ENCODE measurements at places on chromosomes 6 and 20.

DNA sequence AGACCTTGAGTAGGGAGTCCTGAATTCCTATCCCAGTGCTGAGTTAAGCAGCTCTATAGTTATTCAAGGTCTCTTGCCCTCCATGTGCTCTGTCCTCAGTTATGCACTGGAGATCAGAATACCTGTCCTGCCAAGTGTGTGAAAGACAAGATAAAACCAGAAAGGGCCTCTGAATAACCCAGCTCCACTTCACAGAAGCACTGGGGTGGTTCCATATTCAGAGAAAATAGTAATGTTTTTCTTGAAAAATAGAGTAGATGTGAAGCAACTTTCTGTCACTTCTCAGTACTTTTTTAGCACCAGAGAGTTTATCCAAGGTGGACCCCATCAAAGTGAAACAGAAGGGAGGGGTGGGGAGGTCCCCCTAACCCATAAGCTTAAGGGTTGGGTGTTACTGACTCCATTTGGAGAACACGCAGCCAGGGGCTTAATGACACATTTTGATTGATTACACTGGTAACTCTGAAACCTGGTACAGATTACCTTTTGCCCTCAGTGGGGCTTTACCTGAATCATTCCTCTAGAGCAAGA lies 509.8 kb upstream of the JARID2 start:
- no peak for DNase-seq

DNA sequence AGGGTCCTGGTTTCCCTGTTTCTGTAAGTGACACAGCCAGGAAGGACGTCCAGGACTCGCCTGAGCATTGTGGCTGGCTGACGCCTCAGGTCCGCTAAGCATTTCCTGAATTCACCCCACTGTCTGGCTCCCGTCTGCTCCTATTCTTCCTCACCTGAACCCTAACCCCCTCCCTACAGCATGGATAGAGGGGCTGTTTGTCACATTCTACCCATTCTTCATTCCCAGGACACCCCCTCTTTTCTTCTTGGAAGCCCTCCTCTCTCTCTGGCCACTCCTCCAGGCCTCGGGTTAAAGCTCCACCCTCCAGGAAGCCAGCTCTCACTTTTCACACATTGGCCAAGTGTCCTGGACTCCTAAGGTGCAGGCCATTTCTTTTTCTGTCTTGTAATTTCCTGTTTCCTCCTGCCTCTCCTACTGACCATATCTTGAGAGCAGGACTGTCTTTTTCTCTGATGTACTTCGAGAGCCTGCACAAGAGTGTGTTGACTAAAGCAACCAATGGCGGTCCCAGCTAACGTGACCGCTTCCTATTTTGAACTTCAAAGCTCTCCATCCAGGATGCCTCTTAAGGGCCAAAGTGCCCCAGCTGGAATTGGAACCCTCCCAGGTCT lies 24.2 kb upstream of the MYMX start:
- no peak for DNase-seq

DNA sequence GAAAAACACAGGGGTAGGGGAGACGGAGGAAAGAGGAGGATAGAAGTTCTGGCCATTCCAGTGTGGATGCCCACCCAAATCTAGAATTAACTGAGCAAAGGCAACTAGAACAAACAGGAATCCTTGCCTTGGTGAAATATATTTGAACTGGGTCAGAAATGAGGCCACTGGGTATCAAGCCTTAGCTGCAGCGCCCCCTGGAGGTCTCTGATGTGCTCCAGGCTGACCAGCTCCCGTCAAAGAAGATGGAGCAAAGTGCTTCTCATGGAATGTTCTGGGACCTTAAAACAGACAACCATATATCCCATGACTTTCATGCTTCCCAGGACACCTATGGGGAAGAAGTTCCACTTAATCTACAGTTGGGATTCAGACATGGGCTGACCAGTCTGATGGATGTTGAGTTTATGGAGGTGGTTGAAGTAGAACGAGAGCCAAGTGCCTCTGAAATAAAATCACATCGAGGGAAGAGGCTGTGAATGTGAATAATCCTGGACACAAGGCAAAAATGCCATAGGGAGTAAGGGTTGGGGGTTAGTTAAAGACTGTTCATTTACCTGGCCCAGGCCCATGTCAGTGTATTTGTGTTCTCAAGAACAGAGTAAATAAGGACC lies 50.4 kb downstream of the HLA-DPB1 start:
- DNase-seq = peak; percentile 71

- no peak for DNase-seq
Measured at GRCh38 chr20:19492687-19493336, 265.2 kb upstream of the RIN2 start.

DNA sequence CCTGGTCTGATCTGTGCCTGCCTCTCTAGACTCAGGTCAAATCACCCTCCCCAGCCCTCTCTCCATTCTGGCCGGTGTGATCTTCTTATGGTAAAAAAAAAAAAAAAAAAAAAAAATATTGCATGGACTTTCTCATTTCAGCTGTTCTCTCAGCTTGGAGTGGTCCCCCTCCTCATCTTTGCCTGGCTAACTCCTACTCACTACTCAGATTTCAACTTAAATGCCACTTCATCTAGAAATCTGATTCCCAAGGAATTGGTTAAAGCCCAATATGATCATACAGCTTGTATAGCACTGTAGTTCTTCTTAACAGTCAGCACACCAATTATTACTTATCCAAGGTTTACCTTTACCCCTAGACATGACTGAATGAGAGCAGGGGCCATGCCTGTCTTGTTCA lies 105.9 kb upstream of the CARMIL1 start:
- DNase-seq = no peak

DNA sequence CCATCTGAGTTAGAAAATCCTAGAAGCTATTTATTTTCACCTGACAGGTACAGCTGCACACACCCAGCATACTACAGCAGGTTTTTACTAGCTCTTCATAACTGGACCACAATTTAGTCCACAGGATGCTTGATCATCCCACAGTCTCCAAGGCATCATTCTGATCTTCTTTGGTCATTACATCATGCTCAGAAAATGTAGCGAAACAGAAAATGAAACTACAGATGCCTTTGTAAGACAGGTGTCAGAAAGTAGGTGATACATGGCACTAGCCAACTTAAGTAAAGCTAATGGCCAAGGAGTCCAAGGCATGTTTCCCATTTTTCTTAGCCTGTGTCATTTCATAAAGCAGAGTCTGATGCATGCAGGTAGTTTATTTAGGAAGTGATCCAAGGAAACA lies 102.3 kb downstream of the HTR1B start:
- no peak for DNase-seq

DNA sequence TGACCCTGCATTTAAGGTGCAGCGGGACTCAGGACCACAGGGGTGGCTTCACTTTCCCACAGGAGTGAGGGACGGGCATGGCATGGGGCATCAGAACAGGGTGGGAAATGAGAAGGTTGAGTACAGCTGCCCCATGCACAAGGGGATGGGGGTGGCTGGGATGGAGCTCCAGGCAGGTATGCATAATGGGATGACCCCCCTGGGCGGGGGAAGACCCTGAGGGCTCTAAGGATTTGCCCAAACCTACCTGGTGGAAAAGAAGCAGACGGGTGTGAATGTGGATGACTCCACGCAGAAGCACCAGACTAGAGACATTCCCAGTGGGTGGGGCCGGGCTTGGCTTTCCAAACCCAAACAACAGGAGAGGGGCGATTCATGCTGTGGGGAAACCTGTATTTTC lies 200.3 kb downstream of the SYNDIG1 start:
- no peak for DNase-seq

DNA sequence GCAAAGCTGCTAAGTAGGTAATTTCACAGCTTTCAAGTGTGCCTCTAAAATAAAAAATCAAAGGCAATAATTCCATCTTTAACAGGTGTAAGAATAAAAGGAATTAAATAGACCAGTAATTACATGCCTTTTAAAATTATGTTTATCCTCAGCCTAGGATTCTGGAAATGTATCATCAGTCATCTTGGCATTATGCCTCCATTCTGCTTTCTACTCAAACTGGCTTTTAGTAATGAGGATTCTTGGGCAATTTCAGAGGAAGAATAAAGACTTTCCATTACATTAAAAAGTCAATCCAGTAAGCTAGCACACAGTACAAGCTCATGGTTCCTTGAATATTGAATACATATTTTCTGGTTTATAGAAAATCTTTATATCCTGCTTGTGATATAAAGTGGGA lies 44.7 kb downstream of the GSTA2 start:
- no peak for DNase-seq

DNA sequence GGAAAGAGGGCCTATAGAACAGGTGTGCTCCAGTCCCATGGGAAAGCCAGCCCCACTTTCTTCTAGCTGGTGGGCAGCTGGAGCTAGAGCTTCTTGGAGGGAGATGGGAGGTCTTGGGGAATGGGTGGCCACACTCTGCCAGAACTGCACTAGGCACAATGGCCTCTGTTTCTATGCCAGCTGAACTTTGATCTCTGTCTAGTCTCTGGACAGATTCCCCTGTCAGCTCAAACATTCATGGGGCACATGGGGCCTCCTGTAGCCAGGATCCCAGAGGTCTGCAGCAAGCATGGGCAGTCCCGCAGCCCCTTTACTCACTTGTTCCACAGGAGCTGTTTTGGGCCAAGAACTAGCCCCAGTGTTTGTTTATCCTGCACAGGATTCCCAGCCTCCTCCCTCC lies 591.3 kb upstream of the HS3ST5 start:
- DNase-seq = no peak

DNA sequence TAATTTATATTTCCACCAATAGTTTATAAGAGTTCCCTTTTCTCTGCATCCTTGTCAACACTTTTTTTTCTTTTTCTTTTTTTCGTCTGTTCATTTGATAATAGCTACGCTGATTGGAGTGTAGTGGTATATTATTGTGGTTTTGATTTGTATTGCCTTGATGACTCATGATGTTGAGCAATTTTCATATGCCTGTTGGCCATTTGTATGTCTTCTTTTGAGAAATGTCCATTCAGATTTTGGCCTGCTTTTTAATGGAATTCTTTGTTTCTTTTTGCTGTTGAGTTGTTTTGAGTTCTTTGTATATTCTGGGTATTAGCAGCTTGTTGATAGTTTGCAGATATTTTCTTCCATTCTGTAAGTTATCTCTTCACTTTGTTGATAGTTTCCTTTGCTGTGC lies 773.4 kb downstream of the KIF16B start:
- no peak for DNase-seq

GRCh38 chr6:138546733-138547185 lies 47.5 kb upstream of the NHSL1 start:
- DNase-seq = no peak

- DNase-seq = no peak
Measured at GRCh38 chr6:74018825-74019224, 322.8 kb downstream of the CD109 start.

- peak; percentile 56 for DNase-seq
Measured at GRCh38 chr6:137044366-137045221, at the start of gene IL20RA. Gene IL20RA (minus strand): TSS chr6:137044965. CDS start chr6:137044728, 237 bp downstream.

GRCh38 chr6:7762760-7763159 lies 36.9 kb downstream of the BMP6 start:
- no peak for DNase-seq

GRCh38 chr6:92377137-92377536 lies 1042.2 kb downstream of the EPHA7 start:
- no peak for DNase-seq

GRCh38 chr6:6969761-6970223 lies 138.0 kb upstream of the RREB1 start:
- DNase-seq = no peak

DNA sequence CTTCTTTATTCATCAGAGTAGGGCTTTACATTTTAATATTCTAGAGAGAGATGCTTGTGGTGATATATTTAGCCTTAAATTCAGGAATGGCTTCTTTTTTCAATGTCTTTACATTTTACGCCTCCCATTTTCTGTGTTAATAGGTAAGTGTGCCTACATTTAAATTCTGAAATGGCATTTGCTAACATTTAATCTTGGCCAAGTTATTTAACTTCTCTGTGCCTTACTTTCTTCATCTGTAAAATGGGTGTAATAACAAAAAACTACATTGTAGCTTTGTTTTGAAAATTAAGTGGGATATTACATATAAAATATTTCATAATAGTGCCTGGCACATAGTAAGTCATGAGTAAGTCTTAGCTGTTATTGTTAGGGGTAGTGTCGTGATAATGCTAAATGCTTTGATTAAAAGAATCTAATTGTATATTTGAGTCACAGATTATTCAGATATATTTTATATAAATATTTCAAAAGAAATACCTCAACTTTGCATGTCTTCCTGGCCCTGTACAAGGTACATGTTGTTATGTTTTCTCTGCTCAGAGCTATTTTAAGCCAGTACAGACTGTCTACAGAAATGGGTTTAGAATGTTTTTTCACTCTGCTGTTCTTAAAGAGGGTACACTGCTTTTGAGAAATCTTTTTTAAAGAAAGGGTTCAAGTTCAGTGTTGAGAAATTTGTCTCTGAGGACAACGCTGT lies 18.8 kb downstream of the CARMIL1 start:
- no peak for DNase-seq

- peak; percentile 50 for DNase-seq
Measured at GRCh38 chr6:127554435-127555006, 22.5 kb upstream of the C6orf58 start.

- DNase-seq = no peak
Measured at GRCh38 chr6:136600818-136601217, 50.6 kb upstream of the MAP7 start.

- DNase-seq = no peak
Measured at GRCh38 chr6:33163540-33163939, 28.7 kb downstream of the COL11A2 start.

Data from ecto neural progenitor cell (in vitro differentiated cells).